ENCODE measurements at places on chromosomes 6 and 20.

DNA sequence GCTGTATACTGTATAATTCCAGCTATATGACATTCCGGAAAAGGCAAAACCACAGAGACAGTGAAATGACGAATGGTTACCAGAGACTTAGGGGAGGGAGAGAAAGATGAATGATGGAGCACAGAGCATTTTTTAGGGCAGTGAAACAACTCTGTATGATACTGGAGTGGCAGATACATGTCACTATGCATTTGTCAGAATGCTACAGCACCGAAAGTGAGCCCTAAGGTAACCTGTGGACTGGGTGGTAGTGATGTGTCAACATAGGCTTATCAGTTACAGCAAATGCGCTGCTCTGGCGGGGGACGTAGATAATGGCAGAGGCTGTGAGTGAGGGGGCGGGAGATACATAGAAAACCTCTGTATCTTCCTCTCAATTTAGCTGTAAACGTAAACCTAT lies 201.3 kb upstream of the SSTR4 start:
- DNase-seq, result no peak

GRCh38 chr6:136860043-136860442 lies 37.7 kb downstream of the PEX7 start:
- no peak for DNase-seq

DNA sequence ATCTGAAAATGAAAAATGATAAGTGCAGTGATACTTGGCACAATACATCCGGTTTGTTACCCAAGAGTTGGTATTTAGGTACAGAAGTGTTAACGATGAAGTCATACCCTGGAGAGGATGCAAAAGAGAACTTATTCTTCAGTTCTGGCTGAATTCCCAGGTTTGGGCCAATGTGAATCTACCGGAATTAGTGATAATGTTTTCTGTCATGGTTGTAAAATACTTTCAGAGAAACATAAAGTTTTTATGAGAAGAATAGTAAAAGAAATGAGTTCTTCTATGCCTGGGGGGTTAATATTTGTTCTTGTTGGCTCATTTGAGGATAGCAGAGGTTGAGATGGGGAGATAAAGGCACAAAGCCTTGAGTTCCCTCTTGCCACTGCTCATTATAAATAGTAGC lies 509.9 kb upstream of the POU3F2 start:
- DNase-seq, result no peak

DNA sequence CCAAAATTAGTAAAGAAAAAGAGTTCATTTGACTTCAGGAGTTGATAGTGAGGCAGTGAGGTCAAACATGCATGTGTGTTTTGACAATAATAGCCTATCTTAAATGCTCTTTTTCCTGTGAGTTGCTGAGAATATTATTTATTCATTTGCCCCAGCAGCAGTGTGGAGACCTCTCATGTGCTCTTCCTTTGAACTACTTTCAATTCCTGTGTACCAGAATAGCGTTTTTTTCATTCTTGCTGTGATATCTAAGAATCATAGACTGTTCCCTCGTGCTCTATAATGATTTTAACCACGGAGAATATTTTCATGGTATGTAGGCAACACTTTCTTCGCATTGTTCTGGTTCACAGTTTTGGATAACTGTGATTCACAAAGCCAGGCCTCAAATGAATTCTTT lies 5.2 kb downstream of the CDYL start:
- no peak for DNase-seq

GRCh38 chr6:89116702-89117101 lies 1.2 kb downstream of the SRSF12 start:
- no peak for DNase-seq

DNA sequence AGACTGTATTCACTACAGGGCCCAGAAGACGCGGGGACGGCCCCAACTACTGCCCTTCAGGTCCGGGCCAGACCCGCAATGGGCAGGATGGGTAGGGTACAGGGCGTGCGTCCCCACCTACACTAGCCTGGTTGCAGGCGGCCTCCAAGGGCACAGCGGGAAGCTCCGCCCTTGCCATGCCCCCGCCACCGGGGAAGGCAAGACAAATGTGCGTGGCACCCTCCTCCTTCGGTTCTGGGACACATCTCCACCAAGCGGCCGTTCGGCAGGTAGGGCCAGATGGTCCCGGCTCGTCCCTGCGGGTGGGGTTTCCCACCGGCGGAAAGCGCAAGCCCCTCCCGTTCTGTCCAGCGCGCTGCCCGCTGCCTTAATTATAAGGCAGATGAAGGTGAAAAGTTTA lies 5.6 kb downstream of the NXT1 start:
- no peak for DNase-seq
